Stimulated activated effector memory CD8-positive, alpha-beta T cell treated with anti-CD3 and anti-CD28 coated beads, Interleukin-12 subunit alpha, Interleukin-12 subunit beta, amount 100 ng/mL, for 72 hours (primary cell): ENCODE measurements at places on chromosomes 1 and 21.

- DNase-seq: no peak
These were observed 189.1 kb downstream of the MIS18A start for GRCh38 chr21:32089766-32090165.

GRCh38 chr21:16124378-16125138 is 394.8 kb downstream of the USP25 start:
- no peak for DNase-seq

DNA sequence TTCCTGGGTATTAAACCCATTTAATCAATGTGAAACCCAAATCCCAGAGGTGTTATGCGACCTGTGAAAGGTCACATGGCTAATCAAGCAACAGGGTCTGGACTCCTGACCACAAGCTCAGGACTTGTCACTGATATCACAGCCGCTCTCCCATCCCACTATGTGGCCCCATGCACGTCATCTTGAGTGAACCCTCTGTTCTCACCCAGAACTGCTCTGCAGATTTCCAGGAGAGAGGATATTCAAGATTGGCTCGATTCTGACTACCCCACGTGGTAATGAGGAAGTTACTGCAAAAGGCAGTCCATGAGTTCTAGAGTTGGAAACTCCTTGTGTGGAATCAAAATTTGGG is 173.5 kb upstream of the ETV3 start:
- no peak for DNase-seq

GRCh38 chr1:13901039-13901438 is 201.1 kb downstream of the PRDM2 start:
- no peak for DNase-seq

DNA sequence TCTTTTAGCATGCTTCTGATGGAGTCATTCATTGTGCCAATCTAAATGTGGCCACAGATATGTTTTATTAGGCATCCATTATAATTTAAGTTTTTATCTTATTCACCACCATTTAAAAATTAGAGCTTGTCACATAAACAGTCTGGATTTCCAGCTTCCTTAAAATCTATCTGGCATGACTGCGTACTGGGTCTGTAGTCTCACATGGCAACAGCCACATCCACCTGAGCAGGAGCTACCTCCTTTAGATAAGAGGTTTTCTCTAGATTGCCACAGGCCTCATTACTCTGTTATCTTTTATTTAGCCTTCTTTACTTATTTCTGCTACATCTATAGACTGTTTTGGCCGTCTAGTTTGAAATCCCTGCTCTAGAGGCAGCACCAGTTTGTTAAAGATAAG is 29.1 kb downstream of the B3GALT2 start:
- DNase-seq: no peak

- no peak for DNase-seq
These were observed 180.8 kb upstream of the CAMK1G start for GRCh38 chr1:209402697-209403096.

GRCh38 chr1:99675994-99676393 is 30.1 kb downstream of the PALMD start:
- DNase-seq: no peak

DNA sequence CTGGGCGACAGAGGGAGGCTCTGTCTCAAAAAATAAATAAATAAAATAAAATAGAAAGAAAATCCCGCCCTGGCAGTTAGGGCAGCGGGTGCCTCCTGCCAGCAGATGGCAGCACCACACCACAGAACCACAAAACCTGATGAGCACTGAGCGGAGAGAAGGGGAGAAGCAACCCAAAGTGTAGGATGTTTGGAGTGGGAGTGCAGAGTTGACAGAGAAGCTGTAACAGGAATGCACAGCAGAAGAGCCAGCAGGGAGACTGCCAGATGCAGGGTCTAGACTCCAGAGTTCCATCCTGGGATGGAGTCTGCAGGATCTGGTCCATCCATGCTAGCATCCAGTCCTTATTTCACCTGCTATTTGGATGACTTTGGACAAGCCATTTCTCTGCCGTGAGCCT is 29.7 kb upstream of the KIRREL1 start:
- peak; percentile 31 for DNase-seq

GRCh38 chr1:21048462-21048861 is 128.2 kb downstream of the EIF4G3 start:
- DNase-seq: no peak
